ENCODE measurements at places on chromosomes 12 and 14. TPM values are rescaled to one million over a fixed set of nuclear protein-coding genes. Genes with fewer than 3 reads are reported as not detected.

CLEC7A gene
- polyA plus RNA-seq: 2.1 TPM

TC2N gene
- polyA plus RNA-seq: 19.8 TPM

PTPN21 gene
- polyA plus RNA-seq: 38.9 TPM

SYCP3 gene
- 0.60 TPM for polyA plus RNA-seq

PLD4 gene
- 4.3 TPM for polyA plus RNA-seq

CYP27B1 gene
- 1.2 TPM for polyA plus RNA-seq
